ENCODE measurements at places on chromosomes 13 and 19.

DNA sequence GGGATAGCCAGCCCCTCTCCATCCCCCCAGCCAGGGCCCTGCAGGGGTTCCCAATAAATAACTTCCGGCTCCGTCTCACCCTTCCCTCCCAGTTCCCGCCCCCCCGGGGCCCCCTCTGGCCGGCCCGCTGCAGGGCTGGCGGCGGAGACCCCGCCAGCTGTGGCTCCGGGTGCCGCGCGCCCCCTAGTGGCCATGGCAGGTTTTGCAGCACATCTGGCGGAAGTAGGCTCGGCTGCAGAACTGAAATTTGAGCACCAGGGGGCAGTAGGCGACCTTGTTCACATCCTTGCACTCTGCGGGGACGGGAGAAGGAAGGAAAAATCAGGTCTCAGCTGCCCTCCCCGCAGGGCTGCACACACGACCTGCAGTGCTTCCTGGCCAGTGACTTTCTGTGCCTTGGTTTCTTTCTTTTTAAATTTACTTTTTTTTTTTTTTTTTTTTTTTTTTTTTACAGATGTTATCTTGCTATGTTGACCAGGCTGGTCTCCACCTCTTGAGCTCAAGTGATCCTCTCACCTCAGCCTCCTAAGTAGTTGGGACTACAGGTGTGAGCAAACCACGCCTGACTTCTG lies 3.6 kb upstream of the MYO1F start:
- peak; percentile 76 for DNase-seq

DNA sequence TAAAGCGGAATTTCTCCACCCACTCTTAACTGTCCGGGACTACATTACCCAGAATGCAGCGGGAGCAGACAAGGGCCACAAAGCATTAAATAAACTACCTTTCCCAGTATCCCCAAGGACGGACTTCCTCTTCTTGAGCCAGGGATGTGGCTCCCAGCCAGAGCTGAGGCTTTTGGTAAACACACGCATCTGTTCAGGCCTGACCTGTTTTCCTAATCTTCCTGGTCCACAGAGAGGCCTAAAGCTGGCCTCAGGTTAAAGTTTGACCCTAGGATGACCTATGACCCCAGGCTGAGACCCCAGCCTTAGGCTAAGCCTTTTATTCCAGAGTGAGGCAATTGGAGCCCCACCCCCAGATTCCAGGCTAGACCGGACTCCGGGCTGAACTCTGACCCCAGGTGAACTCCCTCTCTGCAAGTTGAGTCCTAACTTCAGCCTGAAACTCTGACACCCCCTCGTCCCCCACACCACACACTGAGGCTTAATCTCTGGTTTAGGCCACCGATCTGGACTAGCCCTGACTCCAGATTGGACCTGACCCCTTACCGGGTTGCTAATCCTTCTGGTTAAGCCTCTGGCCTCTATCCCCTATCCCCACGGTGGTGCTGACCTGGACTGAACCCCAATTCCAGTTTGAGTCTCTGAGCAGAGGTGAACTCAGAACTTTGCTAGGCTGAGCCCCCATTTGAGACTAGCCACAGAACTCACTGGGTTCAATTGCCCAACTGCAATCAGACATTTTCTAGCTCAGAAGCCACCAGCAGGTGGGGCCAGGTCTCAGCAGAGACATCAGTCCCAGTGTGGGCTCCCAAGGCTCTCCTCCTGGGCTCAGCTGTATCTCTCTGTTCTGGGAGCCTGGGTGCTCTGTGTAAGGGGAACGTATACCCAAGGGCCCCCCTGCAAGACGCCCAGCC lies 750 bp upstream of the GPR108 start:
- peak; percentile 93 for DNase-seq

GRCh38 chr13:21338639-21339278 lies 120.3 kb downstream of the ZDHHC20 start:
- no peak for DNase-seq

- DNase-seq, result no peak
These were observed 14.7 kb downstream of the UBAC2 start for GRCh38 chr13:99215184-99215830.

- peak; percentile 75 for DNase-seq
These were observed 5.1 kb upstream of the FLT3LG start for GRCh38 chr19:49468746-49469447.

DNA sequence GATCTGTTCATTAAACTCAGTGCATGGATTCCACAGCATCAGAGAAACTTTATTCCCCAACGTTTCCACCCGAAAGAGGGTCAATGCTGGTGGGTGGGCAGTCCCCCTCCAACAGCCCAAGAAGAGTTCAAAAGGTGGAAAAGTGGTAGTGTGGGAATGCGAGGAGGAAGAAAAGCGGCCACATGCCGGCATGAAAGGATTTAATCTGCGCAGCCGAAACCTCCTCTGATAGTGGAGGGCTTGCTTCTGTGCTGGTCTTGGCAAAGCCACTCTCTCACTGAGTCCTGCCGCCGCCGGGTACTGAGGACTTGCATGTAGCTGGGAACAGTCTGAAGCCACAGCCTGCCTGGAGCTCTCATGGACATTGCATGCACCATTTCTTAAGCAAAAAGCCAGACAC lies 136.2 kb upstream of the ZNF536 start:
- peak; percentile 67 for DNase-seq

Data from NCI-H82 (cell line).